ENCODE measurements at places on chromosomes 1 and 21.

GRCh38 chr21:43624339-43624738 is 34.9 kb downstream of the HSF2BP start:
- DNase-seq = no peak

- no peak for DNase-seq
Measured at GRCh38 chr1:101728029-101728428, 268.7 kb downstream of the OLFM3 start.

DNA sequence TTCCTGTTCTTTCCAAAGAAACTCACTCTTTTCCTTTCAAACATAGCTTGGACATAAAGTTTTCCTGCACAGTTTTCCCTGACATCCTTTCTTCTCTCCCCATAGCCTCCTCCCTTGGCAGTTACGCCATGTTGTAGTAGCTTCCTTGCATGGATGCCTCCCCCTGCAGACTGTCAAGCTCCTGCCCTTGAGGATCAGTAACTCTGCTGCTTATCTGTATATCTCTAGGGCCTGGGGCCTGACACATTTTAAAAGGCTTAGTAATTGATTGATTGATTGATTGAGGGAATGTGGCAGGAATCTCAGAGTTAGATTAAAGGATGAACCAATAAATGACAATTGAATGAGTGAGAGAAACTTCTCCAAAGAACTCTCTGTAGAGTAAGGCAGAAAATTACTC is 143.7 kb downstream of the NEK7 start:
- DNase-seq = no peak

DNA sequence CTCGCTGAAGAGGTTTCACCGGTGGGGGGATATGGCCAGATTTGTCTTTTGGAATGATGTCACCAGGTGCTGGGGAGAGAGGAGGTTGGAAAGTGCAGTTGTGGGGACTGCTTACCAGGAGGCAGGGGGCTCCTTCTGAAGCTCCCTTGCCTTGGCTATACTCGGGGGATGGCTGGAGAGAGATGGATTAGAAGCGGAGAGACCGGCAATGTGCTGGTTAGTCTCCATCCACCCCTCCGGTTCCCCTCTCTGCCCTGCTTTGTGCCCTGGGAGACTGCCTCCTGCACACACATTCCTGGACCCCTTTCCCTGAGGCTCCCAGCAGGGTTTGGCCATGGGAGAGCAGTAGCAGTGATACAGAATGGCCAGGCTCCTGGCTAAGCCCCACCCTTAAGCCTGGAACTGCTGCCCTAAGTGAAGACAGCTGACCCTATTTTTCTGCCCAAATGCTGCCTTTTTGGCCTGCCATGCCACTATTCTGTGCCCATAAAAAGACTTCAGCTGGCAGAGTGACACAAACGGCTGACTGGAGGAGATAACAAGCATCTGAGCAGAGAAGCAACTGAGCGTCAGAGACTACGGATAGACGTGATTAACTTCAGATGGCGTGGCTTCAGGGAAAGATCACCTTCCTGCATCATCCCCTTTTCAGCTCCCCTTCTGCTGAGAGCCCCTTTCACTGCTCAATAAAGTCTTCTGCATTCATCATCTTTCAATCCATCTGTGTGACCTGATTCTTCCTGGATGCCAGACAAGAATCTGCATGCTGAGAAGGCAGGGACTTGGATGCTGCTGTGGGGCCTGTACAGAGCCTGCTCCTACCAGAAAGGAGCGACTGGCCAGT is 14.5 kb upstream of the VPS13D start:
- no peak for DNase-seq

- no peak for DNase-seq
Measured at GRCh38 chr1:227943381-227944089, 4.2 kb downstream of the WNT9A start.

- no peak for DNase-seq
Measured at GRCh38 chr1:183653876-183654451, 848 bp upstream of the APOBEC4 start.

DNA sequence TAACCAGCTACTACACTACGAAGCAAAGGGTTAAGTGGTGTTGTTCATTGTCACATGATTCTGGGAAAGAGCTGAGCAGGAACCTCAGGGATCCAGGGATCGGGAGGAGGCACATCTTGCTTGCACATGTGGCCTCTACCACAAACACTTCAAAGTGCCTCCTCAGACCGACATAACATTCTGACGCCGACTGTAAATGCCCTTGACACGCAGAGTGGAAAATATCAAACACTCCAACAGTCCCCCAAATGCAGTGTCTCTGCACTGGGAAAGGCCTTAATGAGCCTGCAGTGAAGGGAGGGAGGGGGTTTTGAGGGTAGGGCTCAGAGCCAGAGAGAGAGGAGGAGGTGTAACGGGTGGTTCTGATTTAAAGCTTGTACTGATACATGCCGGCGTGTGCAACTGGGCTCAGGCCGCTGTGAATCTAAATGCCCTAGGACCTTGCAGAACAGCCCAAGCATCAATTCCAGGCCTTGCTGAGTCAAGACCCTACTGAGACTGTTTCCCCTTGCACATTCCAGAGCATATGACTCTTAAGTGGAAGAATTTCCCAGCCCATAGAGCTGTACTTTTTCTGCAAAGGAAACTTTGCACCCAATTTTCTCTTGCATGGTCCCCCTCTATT is 163.7 kb downstream of the NTMT2 start:
- DNase-seq = no peak

DNA sequence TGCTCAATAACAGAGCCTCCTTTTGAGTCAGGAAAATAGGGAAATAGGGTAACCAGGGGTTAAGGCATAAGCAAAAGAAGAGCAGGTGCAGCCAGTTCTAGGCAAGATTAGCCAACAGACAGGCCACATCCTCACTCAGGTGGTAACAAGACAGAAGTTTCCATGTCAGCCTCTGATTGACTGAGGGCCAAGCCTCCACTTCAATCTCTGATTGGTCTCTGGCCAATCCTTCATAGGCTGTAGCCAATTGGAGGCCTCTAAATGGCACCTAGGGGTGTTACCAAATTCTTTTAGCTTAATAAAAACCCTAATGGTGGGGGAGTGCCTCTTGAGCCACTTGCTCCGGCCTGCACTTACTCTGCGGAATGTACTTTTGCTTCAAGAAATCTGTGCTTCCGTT is 37.2 kb downstream of the LACTBL1 start:
- DNase-seq = no peak

DNA sequence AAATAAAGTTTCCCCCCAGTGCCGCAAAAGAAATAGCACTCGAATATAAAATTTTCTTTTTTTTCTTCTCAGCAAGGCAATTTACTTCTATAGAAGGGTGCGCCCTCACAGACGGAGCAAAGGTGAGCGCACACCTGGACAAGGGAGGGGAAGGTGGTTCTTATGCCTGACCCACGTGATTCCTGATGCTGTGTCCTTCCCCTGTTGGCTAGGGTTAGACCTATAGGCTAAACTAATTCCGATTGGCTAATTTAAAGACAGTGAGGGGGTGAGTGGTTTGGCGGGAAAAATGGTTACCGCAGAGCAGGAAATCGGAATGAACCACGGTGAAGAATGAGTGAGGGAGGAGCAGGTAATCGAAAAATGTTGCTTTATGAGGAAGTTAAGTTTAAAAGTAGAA is 607 bp upstream of the FAAH start:
- DNase-seq = no peak

DNA sequence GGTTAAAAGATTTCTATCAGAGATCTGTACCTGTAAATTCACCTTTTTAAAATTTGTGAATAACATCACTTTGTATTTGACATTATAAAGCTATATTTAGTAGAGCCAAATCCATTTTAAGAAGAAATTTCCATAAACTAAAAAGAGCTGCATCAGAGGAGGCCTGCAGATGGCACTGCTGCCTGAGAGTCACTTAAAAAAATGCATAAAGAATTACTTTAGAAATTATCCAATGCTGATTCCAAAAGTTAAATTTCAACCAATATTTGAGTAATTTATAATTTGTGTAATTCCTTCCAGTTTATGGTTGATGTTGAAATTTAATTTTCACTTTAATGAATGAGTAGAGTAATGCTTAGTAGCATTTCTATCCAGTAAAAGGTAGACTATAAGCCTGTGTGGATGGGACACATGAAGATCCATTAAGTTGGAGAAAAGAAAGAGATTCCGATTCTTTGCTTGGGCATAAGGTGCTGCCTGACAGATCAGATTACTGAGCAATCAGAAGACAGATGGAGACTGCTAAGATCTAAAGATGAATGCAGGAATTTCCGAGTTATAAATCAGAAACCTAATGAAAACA is 20.7 kb upstream of the RPE65 start:
- DNase-seq = no peak

DNA sequence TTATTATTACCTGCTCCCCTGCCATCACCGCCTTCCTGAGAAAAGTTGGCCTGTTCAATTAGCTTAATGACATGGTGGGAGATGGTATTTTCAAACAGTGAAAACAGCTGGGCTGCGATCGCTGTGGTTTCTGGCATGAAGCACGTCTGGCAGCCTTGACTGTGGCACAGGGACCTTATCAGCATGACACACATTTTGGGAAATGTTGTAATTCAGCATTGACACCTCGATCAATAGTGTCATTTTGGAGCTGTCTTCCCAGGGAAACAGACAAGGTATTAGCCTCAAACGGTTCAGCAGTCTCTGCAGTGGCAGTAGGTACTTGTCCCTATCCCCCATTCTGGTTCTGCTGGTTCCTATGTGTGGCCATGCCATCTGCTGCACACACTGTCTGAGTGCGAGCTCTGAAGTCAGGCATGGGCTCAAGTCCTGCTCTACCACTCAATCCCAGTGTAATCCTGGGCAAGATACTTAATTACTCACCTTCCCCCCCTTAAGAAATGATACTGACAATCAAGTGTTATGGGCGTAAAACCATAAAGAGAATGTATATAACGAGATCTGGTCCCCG is 154.5 kb upstream of the KCND3 start:
- DNase-seq = no peak

GRCh38 chr21:35615325-35615724 is 445.0 kb downstream of the SETD4 start:
- no peak for DNase-seq

DNA sequence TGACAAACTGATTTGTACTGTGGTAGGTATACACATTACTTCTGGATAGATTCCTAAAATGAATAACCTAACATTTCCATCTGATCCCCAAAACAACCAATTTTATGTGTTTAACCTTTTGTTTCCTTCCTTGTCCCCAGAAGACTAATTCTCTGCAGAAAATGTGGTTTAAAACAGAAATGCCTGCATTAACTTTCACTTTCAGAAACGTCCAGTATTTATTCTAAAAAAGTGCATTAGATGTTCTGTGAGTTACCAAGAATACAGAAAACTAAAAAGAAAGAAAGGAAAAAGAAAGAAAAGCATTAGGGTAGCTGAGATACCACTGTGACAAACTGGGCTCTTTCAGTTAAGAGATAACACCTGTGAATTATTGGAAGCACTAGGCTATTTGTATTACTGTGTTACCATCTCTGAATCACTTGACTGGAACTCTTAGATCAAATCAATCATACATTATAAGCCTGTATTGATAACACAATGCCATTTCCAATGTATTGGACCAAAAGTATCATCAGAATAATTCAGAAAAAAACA is 177.7 kb downstream of the NCAM2 start:
- no peak for DNase-seq

GRCh38 chr1:94954263-94955220 is 27.6 kb upstream of the CNN3 start:
- no peak for DNase-seq

DNA sequence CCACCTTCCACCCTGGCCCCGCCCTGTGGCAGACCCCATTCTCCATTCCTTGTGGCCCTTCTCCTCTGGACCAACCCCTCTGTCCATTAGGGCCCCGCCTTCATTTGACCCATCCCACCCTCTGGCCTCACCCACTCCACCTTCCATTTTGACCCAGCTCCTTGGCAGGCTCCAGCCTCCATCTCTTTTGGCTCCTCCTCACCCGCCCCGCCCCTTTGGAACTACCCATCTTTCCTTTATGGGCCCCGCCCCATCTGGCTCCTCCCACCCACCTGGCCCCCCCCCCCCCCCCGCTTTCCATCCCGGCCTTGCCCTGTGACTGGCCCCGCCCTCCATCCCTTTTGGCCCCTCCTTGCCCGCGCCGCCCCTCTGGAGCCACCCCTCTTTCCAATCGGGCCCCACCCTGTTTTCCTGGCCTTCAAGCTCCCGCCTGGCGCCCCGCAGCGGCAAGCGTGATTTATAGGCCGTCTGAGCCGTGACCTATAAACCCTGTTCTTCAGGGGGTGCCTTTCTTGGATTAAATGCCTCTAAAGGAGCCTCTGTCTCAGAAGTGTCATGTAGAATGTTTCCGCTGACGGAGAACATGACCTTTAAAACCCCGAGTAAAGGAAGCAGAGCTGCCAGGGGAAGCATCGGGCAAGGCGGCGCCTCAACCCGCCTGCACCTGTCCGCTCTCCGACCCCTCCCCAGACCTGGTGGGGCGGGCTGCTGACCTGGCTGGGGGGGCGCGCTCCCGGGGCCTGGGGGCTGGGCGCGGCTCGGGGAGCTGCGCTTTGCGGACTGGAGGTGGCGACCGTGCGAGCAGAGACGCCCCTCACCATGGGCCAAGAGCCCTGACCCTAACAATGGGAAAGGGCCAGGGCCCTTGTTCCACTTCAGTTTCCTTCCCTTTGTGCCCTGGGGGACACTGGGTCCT is 178.0 kb downstream of the CAMTA1 start:
- peak; percentile 32 for DNase-seq

DNA sequence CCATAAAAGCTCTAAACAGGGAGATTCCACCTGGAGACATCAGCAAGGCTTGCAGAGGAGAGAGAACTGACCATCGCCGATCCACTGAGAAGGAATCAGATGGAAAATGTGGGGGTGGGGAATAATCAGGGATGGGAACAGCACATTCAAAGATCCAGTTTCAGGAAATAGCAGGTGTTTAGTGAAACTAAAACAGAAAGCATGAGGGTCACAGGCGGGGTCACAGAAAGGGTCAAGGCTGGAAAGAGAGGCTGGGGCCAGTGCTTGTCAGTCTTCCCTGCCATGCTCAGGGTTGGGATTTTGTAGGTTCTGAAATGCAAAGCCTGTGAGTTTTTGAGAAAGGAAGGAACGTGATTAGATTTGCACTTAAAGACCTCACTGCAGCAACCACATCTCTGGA is 103.2 kb downstream of the HLCS start:
- DNase-seq = no peak

DNA sequence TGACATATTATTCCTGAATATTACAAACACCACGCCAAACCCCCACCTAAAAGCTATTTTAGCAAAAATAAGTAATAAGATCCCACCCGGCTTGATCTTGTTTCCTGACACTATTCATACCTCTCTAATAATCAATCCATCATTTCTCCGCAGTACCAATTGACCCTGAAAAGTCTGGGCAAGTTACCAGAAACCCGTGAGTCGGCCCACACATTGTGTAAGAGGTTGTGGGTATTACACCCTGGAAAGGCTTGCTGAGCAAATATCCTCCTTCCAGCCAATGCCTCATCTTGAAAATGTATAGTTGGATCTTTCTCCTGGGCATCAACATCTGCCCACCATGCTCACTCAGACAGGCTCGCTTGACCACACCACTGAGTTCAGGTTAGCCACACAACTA is 451.0 kb downstream of the TTLL7 start:
- no peak for DNase-seq

GRCh38 chr1:11629184-11630016 is 24.8 kb downstream of the FBXO2 start:
- no peak for DNase-seq

DNA sequence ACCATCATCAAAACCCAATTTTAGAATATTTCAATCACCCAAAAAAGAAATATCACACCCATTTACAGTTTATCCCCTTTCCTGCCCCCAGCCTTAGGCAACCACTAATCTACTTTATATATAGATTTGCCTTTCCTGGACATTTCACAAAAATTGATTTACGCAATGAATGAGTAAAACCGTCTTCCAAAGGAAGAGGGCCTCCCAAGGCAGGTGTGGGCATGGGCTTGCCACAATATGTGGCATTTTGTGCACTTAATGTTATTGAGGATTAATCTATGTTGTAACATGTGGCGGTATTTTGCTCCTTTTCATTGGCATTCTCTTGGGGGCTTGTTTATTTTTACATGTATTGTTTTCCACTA is 11.8 kb upstream of the BMP8B start:
- DNase-seq = no peak

Data from naive thymus-derived CD8-positive, alpha-beta T cell (primary cell).